DMS153 (cell line): ENCODE measurements at places on chromosomes 11 and 22.
A peak's percentile ranks its signal among the peaks of the same experiment; 100 is the strongest.

- no peak for DNase-seq
These were observed 33.1 kb upstream of the SPON1 start for GRCh38 chr11:13929395-13929891.

GRCh38 chr11:96259134-96259830 is 83.7 kb downstream of the MAML2 start:
- DNase-seq, result no peak

GRCh38 chr11:43517518-43517917 is 158.8 kb downstream of the TTC17 start:
- no peak for DNase-seq

- no peak for DNase-seq
These were observed 55.1 kb downstream of the DLG2 start for GRCh38 chr11:85572056-85572455.

DNA sequence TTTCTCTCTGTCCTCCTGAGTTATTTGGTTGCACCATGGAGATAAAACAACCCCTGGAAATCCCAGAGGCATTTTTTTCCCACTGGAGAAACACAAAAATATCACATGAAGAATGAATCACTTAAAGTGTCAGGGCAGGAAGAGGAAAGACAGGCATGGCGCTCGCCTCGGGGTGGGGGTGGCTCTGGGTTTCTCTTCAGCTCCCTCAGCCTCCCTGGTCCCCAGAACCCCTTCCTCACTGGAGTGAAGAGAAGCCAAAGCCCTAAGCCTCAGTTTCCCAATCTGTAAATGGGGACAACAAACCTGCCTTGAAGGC is 938 bp downstream of the SHISAL1 start:
- no peak for DNase-seq

GRCh38 chr22:42314709-42315391 is 44.4 kb upstream of the TCF20 start:
- no peak for DNase-seq

DNA sequence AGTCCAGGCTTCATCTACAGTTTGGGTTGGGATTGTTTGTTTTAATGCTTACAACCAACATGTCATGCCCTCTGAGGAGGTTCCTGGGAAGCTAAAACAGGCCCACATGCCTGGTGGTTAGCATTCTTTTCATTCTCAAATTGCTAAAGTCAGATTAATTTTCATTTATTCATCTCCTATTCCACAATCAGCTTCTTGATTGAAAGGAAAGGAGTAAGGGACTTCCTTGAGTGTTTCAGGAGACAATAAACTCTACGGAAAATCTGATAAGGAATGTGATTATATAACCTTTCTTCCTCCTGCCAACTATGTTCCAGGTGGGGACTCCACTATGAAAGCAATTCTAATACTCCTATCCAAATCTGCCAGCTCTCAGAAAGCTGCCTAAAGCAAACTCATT is 30.8 kb downstream of the MRTFA start:
- DNase-seq, result no peak

DNA sequence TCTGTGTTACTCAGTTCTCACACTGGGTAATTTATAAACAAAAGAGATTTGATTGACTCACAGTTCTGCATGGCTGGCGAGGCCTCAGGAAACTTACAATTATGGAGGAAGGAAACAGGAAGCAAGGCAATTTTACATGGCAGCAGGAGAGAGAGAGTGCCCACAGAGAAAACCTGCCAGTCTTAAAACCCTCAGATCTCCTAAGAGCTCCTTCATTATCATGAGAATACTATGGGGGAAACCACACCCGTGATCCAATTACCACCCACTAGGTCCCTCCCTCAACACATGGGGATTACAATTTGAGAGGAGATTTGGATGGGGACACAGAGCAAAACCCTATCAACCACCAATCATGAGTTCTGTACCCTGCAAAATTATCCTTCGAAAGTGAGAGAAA is 1180.8 kb downstream of the JRKL start:
- DNase-seq, result no peak

DNA sequence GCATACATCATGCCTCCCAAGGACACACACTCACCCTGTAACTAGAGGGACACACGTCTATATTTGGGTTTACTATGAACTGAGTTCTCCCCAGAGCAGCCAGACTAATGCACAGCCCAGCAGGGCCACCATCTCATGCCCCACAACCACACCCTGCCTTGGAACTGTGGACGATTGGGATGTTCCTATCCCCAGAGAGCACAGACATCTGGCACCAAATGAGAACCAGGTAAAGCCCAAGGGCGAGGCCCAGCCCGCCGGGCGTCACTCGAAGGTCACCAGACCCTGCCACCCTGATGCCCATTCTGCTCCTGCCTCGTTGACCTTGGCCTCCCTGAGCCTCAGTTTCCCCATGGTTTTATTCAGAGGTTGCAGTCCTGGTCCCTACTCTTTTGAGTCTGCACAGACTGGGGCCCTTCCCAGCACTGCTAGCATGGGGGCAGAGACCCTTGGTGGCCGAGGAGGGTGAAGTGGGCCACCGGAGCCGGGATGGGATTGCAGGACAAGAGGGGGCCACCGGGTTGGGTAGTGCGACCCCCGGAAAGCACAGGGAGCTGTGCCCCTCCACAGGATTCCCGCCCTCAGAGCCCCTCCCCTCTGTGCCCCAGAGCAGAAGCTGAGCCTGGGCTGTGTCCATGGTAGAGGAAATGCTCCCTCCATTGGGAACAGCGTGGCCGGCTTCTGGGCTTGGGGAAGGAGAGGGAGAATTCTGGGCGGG is 56.8 kb downstream of the IGLL5 start:
- no peak for DNase-seq

GRCh38 chr11:112632866-112633505 is 328.2 kb upstream of the NCAM1 start:
- no peak for DNase-seq

DNA sequence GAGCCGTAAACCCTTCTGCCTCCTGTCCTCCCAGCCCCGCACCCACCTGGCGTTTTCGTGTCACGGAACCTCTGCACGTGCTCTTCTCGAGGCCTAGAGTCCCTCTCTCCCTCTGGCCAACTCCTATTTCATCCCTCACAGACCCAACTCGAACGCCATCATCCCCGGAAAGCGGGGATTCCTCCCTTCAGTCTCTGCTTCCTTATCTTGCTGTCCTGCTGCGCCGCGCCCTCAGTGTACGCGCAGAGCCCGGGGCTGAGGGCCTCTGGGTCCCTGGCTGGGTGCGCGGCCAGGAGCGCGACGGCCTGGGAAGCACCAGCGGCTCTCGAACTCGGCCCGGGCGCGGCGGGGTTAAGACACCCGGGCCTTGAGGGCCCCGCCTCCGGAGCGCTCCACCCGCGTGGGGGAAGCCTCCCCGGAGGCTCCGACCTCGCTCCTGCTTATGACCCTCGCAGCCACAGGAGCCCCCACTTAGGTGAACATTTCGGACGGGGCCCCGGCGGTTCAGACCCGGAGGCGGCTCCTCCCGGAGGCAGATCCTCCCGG is 398 bp upstream of the ATG16L2 start:
- peak; percentile 58 for DNase-seq

GRCh38 chr11:77038029-77038824 is 4.0 kb downstream of the B3GNT6 start:
- DNase-seq, result no peak

DNA sequence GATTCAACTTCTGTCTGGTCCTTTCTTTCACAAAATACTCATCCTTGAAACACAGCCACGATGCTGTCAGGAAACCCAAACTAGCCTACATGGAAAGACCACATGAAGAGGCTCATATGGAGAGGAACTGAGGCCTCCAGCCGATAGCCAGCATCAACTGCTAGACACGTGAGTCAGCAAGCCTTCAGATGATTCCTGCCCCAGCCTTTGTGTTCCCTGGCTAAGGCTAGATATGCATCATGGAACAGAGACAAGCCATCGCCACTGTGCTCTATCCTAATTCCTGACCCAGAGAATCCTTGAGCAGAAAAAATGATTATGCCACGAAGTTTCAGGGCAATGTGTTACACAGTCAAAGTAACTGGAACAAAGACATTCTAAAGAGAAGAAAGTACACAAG is 75.5 kb downstream of the ENTHD1 start:
- DNase-seq, result no peak

GRCh38 chr22:42399315-42400271 is 32.6 kb downstream of the NFAM1 start:
- peak; percentile 99 for DNase-seq

DNA sequence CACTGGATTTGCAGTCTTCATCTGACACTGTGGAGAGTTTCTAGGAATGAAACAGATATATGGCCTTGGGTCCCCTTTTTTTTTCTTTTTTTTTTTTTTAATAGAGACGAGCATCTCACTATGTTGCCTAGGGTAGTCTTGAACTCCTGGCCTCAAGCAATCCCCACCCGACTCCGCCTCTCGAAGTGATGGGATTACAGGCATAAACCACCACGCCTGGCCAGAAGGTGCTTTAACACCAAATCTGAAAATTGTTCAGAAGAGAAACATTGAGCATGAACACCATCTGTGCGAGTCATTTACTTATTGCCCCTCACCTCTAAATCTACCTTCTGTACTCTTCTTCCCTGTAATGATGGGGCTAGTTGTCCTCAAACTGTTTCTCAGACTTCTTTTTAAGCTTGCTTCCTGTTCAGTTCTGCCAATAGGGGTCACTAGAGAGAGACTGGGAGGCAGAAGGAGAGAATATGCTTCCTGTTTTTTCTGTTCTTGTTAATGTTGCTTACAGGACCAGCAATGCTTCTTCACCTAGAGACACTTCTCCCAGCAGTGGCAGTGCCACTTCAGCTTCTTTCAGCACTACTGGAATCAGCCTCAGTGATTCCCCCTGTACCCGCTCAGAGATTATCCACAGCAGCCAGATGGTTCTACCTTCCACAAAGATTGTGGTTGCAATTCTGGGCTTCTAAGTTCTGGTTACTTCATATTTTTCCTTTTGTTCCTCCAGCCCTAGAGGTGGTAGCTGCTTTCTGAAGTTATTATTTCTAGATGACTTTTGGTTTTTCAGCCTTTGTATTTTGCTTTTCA is 20.8 kb upstream of the ZBED5 start:
- DNase-seq, result peak; percentile 12

- DNase-seq, result no peak
These were observed 20.6 kb downstream of the MSANTD4 start for GRCh38 chr11:106001304-106002012.

DNA sequence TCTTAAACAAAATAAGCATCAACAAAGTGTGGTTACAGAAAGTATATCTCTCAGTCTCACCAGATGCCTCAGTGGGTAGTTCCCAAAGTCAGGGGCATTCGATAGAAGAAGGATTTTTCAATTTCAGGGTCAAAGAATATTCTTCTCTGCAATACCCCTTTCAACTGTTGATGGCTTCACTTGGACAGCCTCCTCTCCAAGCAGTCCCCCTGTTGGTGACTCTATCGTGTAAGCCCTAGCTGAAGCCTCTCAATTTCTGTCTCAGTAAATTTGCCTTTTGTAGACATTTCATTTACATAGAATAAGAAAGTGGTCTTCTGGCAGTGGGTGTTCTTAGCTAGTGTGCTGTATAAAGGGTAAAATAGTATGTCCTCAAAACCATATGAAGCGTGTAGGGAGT is 11.3 kb upstream of the CCDC83 start:
- no peak for DNase-seq

GRCh38 chr11:44568658-44569473 is 3.4 kb downstream of the CD82 start:
- DNase-seq, result no peak

DNA sequence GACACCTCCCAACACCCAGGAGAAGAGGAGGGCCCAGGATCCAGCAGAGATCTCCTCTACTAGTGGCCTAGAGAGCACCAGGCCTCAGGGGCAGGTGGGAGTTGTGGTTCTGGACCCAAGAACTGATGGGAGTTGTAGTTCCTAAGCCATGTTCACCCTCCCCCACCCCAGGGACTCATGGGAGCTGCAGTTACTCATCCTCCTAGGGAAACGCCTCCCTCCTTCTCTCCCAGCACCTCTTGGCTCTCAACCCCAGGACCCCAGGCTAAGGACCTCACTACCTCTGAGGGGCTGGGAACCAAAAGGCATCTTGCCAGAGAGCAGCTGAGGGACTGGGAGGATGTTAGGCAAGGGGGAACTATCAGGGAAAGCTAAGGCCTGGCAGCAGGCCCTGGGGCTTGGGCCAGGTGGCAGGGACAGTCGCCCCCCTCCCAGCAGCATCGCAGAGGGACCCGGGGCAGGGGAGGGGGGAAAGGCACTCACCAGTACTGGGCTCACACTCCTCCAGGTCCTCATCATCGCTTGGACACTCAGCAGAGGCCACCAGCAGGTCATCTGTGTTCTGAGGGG is 28.9 kb downstream of the SLC22A12 start:
- DNase-seq, result no peak

DNA sequence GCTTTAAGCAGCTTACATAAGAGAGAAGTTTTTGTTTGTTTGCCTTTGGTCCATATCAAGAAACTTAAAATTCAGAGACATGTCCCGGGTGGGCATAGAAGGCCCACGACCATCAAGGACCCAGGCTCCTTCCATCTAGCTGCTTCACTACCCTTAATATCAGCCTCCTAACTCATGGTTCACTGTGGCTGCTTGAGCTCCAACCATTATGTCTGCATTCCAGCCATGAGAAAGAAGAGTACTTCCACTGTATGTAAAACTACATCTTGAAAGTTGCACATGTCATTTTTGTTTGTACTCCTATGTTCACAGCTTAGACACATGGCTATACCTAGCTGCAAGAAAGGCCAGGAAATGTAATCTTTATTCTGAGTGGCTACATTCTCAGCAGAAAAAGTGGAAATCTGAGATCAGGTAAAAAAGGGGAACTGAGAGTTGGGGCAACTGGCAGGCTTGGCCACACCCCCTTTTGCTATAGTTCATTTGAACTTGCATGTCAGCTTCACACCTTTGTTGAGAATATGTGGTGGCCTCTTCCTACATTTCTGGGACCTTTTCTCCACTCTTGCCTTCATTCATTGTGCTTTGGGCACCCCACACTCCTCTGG is 81.3 kb upstream of the TP53I11 start:
- DNase-seq, result no peak

GRCh38 chr22:37370306-37370979 is 56.8 kb downstream of the ELFN2 start:
- no peak for DNase-seq

DNA sequence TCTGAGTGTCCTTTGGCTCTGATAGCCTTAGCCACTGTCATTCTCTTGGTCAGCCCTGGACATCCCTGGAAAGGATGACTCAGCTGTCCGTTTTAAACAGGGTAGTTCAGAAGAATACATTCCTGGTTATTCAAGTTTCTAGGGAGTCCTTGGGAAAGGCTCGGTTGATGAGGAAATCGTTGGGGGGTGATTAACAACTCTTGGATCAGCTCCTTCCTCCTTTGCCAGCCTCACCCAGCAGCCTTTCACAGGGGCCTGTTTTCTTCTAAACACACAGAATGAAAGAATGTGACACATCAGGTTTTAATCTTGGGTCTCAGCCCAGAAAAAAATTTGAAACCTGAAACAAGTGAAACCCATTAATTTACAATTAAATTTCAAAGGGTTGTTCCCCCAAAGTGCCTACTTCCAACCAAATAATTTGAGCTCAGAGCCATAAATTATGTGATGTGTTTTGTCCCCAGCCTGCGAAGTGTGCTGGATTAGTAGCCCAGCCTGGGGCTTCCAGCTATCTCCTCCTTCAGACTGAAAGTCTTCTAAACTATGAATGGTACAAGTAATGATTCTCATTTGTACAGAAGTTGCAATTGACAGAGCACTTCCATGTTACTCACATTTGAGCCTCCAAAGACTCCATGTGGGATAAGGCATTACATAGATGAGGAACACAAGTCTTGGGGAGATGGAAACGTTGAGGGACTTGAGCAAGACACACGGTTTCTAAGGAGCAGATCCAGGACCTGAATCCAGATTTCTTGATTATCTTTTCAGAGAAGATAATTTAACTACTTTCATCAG is 19.3 kb upstream of the MRGPRX2 start:
- no peak for DNase-seq

GRCh38 chr11:119218141-119218878 is 12.2 kb downstream of the CBL start:
- no peak for DNase-seq
